ENCODE measurements at places on chromosomes 7 and 10.

DNA sequence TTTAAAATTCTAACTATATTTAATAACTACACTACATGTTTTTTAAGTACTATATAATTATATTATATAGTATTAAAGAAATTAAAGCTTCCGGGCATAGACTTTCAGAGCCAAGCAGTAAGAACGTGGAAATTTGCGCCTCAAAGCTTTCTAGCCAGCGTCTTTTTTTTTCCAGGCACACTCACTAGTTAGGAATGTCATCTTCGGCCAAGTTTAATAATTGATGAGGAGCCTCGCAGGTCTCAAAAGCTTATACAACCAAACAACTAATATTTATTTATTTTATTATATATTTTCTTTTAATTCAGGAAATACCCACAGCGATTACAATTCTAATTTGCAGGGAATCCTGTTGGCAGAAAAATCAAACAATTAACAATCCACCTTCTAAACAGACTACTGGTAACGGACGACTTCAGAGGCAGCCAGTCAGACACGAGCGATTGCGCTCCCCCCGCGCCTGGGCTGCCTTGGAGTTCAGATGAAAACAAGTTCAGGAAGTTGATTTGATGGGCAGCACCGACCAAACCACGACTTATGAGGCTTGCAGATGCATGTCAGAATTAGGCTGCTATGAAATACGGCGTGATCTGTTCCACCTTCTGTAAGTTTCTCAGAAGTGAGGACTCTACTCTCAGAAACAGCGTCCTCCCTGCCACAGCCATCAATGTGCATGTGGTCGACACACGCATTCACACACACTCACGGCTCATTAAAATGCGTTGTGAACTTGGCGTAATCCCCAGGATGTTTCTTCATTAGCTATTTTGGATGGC lies 431.8 kb upstream of the MGMT start:
- DNase-seq = no peak

DNA sequence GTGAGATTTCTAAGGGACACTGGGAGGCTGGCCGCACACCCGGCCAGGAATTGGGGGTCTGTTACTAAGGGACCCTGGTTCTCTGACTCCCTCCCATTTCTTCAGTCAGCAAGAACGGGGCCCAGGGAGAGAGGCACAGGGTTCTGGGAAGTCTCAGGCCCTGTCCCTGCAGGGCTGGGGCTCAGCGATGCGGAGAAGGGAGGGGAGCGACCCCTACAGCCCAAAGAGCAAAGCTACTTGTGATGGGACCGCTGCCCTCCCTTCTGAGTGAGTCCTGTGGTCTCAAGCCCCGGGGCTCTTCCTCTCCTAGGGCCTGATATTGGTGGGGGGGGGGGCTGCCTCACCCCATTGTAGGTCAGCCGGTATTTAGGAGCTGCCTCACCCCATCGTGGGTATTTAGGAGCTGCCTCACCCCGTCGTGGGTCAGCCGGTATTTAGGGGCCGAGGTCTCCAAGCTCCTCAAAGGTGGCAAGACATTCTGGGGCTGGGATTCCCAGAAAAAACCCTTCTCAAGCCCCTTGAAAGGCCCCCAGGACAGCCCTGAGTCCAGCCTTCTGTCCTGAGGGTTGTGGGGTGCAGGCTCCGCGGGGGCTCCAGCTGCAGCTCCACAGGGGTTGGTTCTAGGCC lies 16.9 kb upstream of the NKX6-2 start:
- DNase-seq = no peak

DNA sequence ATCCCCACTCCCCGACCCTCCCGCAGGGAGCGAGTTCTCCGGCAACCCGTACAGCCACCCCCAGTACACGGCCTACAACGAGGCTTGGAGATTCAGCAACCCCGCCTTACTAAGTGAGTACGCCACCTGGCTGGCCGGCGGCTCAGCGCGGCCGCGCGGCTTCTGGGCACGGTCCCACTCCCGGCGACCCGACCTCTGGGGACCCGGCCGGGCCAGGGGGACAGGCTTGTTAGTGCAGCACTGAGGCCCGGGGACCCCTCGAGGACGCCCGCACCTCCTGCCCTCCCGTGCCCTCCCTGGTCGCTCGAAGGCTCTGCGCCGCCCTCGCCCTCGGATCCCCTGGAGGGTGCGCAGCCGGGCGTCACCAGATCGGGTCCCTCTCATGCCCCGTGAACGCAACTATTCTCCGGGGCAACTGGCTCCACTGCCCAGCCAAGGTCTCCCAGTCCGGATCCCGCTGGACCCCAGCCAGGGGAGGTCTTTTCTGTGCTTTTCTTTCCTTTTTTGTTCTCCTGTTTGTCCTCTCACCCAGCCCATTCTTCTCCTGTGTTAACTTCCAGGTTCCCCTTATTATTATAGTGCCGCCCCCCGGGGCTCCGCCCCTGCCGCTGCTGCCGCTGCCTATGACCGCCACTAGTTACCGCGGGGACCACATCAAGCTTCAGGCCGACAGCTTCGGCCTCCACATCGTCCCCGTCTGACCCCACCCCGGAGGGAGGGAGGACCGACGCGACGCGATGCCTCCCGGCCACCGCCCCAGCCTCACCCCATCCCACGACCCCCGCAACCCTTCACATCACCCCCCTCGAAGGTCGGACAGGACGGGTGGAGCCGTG lies 81.8 kb downstream of the PAX2 start:
- DNase-seq = peak; percentile 36

DNA sequence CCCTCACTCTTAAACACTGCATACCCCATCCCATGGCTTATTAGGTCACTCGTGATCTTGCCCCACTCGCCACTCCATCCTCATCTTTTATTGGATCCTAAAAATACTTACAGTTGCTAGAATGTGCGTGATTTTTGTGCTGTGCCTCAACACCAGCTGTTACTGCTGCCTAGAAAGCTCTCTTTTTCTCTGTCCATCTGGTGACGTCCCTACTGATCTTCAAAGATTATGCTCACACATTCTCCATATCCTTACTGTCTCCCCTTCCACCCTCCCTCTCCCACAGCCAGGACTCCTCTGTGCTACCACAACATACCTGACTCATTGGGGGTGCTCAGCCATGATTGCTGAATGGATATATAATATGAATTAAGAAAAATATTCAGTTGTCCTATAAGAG lies 42.0 kb downstream of the CDK6 start:
- peak; percentile 75 for DNase-seq

- DNase-seq = no peak
These were observed 192.5 kb upstream of the PRSS1 start for GRCh38 chr7:142556740-142557139.

DNA sequence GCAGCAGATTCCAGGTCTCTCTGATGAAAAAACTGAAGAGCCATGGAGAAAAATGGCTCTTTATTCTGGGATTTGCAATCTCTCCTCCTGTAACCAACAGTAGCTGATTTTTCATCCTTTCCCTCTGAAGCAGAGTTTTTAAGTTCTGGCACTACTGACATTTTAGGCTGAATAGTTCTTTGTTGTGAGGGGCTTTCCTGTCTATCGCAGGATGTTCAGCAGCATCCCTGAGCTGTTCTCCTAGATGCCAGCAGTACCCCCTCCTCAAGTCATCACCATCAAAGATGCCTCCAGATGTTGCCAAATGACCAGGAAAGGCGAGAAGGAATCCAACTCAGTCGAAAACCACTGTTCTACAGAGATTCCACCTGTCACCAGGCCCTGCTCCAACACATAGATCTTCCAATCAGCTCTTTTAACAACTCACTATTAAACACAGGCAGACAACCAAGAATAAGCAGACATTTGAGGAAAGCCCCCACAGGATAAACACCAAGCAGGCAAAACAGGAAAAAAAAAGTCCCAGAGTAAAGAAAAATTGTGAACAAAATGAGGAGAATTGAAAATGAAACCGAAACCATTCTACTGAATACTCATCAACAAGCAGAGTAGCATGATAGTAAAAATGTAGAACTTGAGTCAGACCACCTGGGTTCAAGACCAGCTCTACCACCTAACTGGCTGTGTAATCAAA lies 124.8 kb downstream of the MPP7 start:
- DNase-seq = no peak

DNA sequence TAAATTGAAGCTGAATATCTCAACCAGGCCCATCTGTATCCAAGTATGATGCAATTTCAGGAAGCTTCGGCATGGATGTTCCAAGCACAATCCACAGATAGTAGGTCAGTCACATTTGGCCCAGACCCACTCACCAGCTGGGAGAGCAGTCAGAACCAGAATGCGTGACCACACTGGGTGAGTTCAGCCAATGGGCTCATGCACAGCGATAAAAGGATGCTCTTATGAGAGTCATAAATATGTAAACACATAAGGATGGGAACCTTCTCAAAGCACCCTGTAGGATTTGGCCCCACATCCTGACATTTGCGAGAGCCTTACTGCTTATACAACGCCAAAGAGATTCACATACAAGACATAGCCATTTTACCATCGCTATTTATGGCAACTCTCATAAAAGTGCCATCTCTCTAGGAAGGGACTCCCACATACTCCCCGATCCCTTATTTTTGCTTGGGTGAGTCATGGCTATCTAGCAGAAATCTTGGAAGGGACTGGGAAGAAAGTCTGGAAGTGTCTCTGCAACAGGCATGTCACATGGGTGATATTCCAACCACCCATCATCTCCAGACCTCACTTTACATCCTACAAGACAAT lies 3.0 kb downstream of the AFAP1L2 start:
- DNase-seq = no peak

DNA sequence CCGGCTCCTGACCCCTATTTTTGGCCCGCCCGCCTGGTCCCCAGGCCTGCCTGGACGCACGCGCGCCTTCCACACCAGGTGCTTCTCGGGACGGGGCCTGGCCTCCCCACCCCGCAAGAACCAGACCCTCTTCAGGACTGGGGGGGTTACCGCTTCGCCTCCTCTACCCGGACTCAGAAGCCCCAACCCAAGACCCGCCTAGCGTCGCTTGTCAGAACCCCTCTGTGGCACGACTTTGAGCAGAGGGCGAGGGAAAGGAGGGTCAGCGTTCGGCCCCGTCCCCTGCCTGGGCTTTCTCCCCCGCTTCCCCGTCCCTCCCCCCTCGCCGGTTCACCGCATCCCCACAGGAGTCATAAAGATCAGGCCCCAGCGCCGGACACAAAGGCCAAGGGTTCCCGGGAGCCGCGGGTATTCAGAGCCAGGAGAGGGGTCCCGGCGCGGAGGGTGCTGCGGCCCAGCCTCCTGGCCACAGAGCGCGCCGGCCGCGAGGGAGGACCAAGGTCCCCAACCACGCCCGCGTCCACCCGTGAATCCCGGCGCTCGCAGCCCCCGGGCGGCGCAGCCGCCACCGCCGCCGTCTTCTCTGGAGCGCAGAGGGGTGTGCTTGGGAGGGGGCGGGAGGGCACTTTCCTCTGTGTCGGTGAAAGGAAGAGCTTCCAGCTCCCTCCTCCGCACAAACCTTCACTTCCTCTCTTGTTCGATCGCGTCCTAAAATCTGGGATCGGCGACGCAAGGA lies 351.9 kb downstream of the DNAJB6 start:
- DNase-seq = no peak

DNA sequence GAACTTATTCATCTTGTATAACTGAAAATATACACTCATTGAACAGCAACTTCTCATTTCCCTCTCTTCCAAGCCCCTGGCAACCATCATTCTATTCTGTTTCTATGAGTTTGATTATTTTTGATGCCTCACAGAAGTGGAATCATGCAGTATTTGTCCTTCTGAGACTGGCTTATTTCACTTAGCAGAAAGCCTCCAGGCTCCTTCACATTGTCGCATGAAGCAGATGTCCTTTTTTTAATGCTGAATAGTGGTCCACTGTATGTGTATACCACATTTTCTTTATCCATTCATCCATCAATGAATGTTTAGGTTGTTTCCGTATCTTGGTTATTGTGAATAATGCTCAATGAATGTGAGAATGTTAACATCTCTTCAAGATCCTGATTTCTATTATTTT lies 238.2 kb upstream of the KLF14 start:
- DNase-seq = no peak

- DNase-seq = no peak
These were observed 244.5 kb upstream of the PTER start for GRCh38 chr10:16192337-16192736.

GRCh38 chr10:118698421-118698820 lies 56.3 kb downstream of the CACUL1 start:
- no peak for DNase-seq

GRCh38 chr10:104540181-104540580 lies 100.9 kb upstream of the SORCS3 start:
- peak; percentile 80 for DNase-seq

- peak; percentile 47 for DNase-seq
These were observed 34.3 kb upstream of the PHF14 start for GRCh38 chr7:10939237-10939910.

DNA sequence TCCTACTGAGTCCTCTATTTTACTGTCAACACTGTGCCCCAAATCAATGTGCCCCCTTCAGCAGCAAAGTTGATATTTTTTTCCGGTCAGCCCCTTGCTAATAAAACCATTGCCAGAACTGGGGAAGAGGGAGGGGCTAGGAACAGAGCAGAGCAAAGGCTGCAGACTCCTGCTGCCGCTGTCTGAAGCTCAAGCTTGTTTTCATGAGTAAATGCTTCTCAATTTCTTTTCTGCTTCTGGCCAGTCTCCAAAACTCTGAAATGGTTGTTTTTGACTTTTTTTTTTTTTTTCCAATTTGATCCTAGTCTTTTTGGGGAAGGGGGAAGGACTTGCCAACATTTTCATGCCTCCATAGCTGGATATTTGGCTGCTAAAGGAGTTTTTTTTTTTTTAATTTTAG lies 26.7 kb upstream of the PROSER2 start:
- no peak for DNase-seq

GRCh38 chr10:94115725-94116124 lies 122.0 kb downstream of the PLCE1 start:
- no peak for DNase-seq

- DNase-seq = no peak
These were observed 36.8 kb downstream of the PWWP2B start for GRCh38 chr10:132433671-132434340.

GRCh38 chr10:4623200-4623599 lies 202.8 kb upstream of the AKR1E2 start:
- DNase-seq = no peak

- peak; percentile 57 for DNase-seq
These were observed 120.5 kb downstream of the WDR11 start for GRCh38 chr10:120971671-120972070.

GRCh38 chr10:84525120-84525806 lies 196.9 kb downstream of the CCSER2 start:
- no peak for DNase-seq

GRCh38 chr7:15461576-15461975 lies 100.2 kb downstream of the AGMO start:
- no peak for DNase-seq

DNA sequence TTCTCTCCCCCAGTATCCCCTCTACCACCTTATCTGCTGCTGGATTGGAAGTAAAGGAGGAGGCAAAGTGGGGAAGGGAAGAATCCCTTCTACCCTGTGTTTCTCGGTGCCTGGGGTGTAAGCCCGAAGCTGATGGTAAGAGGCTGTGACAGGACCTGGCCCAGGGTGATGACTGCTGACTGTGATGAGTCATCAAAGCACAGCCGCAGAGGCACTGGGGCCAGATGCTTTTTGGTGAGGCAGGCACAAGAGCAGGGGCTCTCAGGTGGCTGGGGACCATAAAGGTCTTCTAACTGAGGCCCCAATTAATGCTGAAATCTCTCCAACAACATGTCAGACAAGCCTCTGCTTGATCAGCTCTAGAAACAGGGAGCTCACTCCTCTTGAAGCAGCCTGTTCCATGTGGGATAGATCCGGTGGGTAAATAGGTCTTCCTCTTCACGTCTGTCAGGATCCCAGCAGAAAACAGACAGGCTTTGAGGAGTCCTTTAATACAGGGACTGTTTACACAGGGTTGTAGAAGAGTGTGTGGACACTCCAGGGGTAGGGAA lies 86.1 kb upstream of the PCBD1 start:
- peak; percentile 54 for DNase-seq

Measured in NCI-H82 (cell line).